ENCODE measurements at places on chromosomes 16 and 17.

DNA sequence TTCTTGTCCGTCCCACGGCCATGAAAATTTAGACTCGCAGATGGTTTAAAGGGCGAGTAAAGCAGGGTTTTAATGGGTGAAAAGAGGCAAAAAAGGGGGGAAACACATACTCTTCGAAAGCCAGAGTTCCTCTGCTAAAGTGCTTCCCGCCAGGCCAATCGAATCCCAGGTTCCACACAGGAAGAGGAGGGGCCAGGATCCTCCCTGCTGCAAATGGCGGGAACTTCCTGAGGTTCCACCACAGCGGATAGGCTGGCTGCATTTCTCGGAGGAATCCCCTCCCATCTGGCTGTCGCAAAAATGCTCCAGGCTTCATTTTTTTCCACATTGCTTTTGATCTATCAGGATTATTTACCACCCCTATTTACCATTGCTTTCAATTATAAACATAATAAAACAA, 670.1 kb upstream of the CA10 start:
- DNase-seq = no peak

DNA sequence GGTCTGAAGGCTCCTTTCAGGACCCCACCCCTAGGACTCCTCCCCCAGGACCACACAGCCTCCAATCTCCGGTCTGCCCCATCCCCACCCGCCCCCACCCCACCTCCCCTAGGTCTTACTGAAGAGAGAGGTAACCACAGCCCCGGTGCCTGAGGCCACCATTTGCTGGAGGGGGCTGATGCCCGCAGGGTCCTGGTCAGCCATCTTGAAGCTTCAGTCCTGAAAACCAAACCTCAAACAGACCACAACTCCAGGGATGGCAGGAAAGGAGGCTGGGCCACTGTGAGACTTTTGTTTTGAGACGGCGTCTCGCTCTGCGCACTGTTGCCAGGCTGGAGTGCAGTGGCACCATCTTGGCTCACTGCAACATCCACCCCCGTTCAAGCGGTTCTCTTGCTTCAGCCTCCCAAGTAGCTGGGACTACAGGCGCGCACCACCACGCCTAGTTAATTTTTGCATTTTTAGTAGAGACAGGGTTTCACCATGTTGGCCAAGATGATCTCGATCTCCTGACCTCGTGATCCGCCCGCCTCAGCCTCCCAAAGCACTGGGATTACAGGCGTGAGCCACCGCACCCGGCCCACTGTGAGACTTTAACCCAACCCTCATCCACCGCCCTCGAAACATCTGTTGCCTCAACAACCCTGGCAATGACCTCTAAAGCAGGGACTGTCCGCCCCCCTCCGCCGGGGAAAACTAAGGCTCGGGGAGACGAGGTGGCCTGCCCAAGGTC, 1.1 kb downstream of the SLC25A39 start:
- no peak for DNase-seq

DNA sequence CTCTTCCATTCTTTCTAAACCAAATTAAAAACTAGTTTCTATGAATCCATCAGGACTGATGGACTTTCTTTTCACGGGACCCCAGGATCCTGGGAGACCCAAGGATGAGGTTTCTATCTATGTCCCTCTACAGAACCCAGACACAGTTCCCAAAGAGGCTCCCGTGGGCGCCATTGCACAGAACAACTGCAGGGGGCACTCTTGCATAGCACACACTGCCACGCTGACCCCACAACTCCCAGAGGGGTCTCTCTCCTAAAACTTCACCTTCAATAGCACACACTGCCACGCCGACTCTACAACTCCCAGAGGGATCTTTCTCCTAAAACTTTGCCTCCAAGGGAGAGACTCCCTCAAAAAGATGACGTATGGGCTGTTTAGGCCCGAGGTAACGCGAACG, 9.0 kb downstream of the ABR start:
- DNase-seq = no peak

DNA sequence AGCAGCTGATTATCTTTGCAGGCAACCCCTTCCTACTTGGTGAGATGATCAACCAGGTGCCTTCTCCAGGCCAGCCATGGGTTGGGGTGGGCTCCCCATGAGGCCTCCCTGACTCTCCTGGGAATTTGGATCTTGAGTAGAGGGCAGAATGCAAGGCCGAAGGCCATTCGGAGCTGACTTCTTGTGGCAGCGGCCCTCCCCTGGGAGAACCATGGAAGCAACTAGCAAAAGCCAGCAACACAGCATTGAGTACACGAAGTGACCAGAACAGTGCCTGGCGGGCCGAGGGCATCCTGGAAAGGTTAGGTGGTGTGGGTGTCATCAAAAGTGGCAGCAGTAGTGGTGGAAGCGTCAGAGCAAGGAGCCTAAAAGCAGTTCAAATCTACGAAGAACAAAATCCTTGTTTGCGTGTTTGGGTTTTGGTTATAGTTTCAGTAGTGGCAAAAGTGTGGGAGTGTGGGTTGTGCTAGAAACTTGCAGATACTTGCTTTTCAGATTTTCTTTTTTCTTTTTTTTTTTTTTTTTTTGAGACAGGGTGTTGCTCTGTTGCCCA, 2.0 kb upstream of the ALDH3A1 start:
- no peak for DNase-seq

DNA sequence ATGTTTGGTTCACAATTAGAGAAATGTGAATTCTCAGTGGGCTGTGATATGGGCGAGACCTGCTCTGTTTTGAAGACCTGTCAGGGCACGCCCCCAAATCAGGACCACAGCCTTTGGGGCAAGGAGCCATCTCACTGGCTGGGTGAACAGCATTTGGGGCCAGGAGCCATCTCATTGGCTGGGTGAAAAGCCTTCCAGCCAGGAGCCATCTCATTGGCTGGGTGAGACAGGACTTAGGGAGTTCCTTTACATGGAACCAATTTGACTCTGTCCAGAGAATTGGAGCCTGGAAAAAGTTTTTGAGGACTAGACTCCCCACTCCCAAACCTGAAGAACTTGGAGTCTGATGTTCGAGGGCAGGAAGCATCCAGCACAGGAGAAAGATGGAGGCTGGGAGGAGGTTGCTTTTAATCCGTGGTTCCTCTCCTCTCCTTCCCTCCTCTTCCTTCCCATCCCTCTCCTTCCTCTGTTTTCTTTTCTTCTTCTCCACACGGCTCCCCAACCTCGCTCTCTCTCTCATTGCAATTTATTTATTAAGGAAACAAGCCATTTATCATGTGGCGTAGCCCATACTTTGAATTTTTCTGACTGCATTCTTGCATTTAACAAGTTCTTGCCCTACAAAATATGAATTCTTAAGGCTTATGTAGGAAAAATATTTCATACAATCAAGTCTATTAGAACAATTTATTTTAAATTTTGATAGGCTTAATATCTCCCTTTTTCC, 19.7 kb downstream of the FOXL1 start:
- DNase-seq = no peak

DNA sequence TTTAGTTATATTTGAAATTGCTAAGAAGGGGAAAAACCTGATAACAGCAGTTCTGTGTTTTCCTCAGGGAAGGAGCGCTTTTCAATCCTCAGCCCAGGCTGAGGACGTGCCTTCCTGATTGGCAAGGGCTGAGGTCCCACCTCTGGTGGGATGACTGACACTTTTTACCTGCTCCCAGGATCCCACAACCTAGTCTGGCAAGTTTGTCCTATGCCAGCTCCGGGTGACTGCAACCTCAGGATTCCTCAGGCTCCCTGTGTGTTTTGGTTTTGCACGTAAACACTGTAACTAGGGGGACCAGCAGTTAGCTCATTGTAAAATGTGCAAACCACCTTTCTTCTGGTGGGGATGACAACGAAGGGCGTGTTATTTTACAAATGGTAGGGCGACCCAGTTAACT, 7.5 kb downstream of the MARCHF10 start:
- no peak for DNase-seq

GRCh38 chr16:66976746-66977145, 11.6 kb upstream of the CES4A start:
- DNase-seq = no peak

GRCh38 chr16:68764862-68765261, 27.8 kb downstream of the CDH1 start:
- no peak for DNase-seq

DNA sequence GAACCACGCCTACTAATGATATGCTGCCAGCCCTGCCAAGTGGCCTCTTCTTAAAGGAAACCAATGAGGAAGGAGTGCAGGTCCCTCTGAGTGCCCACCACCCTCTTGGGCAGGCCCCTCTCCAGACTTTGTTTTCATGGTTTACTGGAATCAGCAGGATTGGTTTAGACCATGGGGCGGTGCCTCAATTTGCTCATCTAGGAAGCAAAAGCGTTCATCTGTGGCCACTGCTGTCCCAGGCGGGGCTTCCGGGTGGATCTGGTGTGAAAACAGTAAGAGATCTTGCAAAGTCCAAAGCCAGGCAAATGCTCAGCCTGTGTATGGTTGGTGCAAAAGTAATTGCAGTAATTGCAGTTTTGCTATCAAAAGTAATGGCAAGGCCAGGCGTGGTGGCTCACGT, 71.3 kb downstream of the AMFR start:
- DNase-seq = no peak

All from thoracic aorta (tissue), 2 donors.